ENCODE measurements at places on chromosomes 16 and 17. TPM values are rescaled to one million over a fixed set of nuclear protein-coding genes. Genes with fewer than 3 reads are reported as not detected.

Gene TM4SF5
- not detected for total RNA-seq

DNA sequence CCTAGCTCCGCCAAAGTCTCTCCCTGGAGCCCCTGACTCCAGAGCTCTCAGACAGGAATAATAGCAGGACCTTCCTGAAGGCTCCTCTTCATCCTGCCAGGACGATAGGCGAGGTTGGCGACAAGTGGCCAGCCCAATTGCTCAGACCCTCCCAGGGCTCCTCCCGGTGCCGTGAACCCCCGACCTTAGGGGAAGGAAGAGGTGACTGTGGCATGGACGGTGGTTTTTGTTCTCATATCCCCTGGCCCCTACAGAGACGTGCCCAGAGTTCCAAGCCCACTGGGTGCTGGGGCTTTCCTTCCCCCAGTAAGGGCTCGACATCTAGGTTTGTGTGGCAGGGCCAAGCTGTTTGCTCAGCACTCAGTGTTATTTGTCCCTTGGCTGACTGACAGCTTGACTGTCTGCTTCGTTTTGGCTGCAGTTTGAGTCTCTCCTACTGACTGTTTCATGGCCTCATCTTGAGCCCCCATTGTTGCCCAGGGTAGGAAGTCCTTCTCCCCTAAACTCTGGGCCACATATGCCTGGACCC lies 4.6 kb upstream of the ADCY7 start:
- DNase-seq, result no peak

GRCh38 chr16:75288596-75289120 lies 37.2 kb upstream of the BCAR1 start:
- no peak for DNase-seq

Gene TMEM238L
- total RNA-seq, result not detected

GRCh38 chr17:45794840-45795239 lies 10.7 kb downstream of the CRHR1 start:
- peak; percentile 39 for DNase-seq

DNA sequence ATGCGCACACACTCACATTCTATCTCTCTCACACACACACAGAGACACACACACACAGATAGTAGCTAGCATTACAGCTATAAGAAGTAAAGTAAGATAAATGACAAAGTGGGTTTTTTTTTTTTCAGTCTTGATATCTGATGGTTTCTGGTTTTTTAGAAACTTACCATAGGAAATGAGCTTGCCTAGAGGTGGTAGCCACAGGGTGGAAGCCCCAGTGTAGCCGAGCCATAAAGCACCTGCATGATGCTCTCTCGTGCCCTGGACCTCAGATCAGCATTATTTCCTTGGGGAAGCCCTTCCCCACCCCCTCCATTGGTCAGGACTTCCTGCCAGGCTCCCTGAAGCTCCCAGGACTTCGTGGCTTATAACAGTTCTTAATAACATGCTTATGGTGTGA lies 264.3 kb upstream of the C16orf82 start:
- DNase-seq, result no peak

- DNase-seq, result no peak
Measured at GRCh38 chr16:81061871-81062608, 15.0 kb downstream of the C16orf46 start.

DNA sequence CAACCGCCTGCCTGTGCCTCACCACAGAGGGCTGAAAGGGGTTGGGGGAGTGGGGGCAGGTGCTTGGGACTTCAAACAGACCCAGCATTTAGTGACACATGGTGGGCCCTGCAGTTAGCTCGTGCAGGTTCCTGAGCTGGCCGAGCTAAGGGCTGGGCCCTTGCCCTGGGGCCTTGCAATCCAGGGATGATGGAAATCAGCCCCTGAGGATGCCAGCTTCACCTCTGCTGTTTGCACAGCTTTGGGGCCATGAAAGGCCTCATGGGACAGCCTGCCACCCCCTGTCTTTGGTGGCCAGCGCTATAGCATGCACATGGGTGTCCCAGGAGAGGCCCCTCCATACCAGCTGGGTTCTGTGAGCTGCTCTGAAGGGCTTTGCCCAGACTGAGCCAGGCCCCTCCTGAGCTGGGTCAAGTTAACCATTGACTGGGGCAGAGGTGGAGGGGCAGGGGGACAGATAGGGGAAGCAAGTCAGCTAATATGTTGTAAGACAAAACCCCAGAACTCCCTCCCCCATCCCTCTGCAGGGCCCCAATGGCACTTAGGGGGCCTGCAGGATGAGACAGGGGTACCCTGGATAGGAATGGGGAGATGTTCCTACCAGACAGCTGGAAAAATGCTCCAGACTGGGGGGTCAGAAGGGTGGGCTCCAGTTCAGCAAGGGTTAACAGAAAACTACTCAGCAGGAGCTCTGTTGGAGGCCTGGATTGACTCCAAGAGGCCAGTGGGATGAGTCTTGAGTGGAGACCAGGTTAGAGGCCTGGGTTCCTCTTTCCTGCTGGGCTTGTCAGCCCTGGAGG lies 692 bp downstream of the PRR15L start:
- no peak for DNase-seq

Gene NPIPA8
- total RNA-seq, result 0.38 TPM
